ENCODE measurements at places on chromosomes 13 and 19.

DNA sequence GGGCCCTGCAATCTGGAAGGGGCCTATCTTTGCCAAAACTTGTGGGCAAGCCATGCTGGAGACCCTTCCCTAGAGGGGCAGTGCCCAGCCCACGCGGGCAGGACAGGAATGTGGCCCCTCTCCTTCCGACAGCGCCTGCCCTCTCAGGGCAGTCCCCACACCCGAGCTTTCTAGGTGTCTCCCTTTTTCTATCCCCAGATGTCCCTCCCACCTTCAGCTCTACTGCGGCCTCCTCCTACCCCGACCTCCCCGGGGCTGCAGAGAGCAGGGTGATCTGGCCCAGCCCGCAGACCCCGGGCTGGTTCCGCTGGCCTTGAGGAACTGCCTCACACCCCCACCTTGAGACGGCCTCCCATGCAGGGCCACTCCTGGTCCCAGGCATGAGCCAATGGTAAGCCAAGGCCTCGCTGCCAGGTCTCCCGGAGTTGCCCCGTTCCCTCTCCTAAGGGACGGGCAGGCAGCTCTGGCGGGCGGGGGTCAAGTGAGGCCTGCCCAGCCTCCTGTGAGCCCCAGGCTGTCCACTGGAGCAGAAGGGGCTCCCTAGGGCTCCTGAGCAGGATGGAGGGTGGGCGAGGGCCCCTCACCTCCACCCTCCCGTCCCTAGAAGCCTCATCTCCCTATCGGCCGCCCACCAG, 39.7 kb downstream of the KLF2 start:
- DNase-seq, result no peak

- no peak for DNase-seq
Observed at GRCh38 chr13:35649162-35649561, 172.7 kb upstream of the MAB21L1 start.

DNA sequence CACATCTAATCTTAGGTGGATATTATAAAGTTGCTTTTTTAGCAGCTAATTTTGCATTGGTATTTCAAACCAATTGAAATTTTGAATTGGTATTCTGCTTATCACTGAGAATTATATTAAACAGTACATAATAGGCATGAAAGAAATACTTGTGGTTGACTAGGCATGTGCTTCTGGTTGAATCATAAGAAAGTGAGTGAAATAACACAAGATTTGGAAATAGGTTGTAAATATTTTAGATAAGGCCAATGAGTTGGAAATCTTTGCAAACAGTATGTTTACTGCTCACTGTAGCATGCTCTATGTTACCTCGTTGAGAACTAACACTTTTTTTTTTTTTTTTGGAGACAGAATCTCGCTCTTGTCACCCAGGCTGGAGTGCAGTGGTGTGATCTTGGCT, 66.8 kb upstream of the RFC3 start:
- no peak for DNase-seq

DNA sequence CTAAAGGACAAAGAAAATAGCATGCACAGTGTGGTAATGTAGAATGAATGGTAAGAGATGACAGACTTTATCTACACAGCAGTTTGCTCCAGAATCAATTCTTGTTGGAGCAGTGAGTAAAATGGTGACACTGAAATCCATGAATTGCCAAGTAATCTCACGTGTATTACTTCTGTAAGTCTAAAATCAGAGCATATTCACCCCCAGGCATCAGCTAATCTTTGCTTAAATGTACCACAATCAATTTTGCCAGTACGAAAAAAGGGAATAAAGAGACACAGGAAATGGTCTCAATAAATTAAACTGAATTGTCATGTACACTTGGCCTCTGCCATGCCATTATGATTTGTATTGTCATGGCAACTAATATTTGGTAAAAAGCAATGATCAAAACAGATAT, 294.2 kb downstream of the PCDH17 start:
- DNase-seq, result no peak

- no peak for DNase-seq
Observed at GRCh38 chr19:13841086-13841961, 35.6 kb upstream of the NANOS3 start.

All from stimulated activated CD4-positive, alpha-beta T cell treated with anti-CD3 and anti-CD28 coated beads, Interleukin-1b, Interleukin-23, amount 100 ng/mL, for 48 hours (primary cell).